OCI-M1 (cell line): ENCODE measurements at places on chromosomes 5 and 9.

GRCh38 chr5:40025586-40025985 lies 600.8 kb upstream of the DAB2 start:
- DNase-seq = no peak

- DNase-seq = no peak
These were observed 1.3 kb downstream of the ENC1 start for GRCh38 chr5:74638970-74639806.

DNA sequence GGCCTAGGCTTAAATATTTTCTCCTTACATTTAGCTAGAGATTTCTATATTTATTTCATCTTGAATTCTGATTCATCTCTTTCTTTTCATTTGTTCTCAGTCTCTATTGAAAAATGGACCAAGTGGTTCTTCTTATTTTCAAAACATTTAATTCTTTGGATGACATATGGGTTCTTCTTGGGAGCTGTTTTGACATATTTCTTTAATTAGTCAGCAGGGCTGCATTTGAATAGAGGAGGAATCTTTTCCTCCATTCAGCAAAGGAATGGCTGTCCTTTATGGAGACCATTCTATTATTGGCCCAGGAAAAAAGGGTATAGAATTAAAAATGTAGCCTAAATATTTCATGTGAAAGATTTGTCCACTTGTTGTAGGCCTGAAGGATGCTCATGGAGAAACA lies 109.9 kb downstream of the RPS23 start:
- no peak for DNase-seq

GRCh38 chr5:143653256-143653655 lies 158.7 kb upstream of the HMHB1 start:
- DNase-seq = no peak

GRCh38 chr9:81829195-81829882 lies 98.9 kb upstream of the SPATA31D4 start:
- DNase-seq = no peak

GRCh38 chr9:71690689-71691435 lies 77.5 kb downstream of the CEMIP2 start:
- no peak for DNase-seq

GRCh38 chr9:111992523-111992922 lies 95.9 kb downstream of the UGCG start:
- no peak for DNase-seq

DNA sequence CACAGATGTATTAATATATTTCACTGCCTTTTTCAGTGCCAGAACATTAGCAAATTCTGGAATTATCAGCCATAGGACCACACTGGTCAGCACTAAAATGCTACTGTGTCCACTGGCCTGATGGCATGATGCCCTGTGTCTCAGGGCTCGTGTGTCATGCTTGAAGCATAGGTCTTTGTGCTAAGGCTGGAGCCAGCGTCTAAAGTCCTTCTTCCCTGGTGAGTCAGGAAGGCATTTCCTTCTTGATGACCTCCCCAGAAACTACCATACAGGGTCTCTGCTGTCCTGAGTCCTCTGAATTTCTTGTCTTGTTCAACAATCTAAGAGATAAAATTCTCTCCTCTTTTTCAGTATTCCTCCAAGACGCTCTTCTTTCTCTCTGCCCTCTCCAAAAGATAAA lies 489.9 kb downstream of the PSAT1 start:
- no peak for DNase-seq

GRCh38 chr9:34047864-34048726 lies 592 bp downstream of the UBAP2 start:
- DNase-seq = peak; percentile 82
